ENCODE measurements at places on chromosomes 12 and 14.

- peak; percentile 31 for DNase-seq
Observed at GRCh38 chr12:12612358-12612757, 682 bp downstream of the CREBL2 start.

- no peak for DNase-seq
Observed at GRCh38 chr12:26245175-26245942, 50.0 kb downstream of the SSPN start.

DNA sequence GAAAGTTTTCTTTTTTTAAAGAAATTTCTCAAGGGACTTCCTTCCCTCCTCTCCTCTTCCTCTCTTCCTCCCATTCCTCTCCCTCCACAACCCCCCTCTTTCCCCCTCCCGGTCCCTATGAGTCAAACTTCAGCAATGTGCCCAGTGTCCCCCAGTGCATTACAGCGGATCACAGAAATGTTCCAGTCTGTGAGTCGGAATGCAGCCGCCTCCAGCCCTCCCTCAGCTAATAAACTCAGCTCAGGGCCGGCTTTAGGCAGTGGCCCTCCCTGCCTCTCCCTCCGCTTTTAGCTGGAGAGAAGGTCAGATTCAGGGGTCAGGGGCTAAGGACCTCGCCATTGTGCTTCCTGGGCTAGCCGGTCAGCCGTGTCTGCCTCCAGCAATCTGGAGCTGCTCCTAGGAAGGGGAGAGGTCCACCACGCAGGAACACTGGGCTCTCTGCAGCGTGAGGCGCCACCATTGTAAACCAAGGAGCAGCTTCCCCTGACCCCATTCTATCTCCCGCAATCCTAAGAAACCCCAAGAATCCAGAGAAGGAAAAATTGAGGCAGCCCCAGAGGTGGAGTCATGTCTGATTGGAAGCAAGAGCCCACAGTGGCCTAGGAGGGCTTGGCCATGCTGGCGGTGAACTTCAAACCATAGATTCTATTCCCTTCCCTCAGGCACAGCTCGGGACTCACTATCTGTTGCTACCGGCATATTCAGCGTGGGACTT is 1.1 kb upstream of the HDAC7 start:
- DNase-seq: no peak

- DNase-seq: no peak
Observed at GRCh38 chr14:63659726-63660125, 18.1 kb upstream of the WDR89 start.

DNA sequence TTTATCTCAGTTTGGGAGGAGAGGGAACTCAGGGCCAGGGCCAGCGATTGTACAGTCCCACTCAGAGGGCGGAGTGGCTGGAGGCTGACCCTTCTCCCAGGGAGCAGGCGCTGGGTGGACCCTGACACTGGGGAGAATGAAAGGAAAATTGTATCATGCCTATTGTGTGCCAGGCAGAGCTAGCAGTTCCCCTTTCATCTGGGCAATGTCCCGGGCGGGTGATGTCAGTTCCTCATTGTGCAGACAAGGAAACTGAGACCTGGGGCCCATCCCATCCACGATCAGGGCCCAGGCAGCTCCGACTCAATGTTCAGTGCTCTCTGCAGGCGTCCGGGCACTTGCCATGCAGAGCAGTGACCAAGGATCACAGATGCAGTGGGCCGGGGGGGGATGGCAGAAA is 101.9 kb upstream of the RTL1 start:
- no peak for DNase-seq

DNA sequence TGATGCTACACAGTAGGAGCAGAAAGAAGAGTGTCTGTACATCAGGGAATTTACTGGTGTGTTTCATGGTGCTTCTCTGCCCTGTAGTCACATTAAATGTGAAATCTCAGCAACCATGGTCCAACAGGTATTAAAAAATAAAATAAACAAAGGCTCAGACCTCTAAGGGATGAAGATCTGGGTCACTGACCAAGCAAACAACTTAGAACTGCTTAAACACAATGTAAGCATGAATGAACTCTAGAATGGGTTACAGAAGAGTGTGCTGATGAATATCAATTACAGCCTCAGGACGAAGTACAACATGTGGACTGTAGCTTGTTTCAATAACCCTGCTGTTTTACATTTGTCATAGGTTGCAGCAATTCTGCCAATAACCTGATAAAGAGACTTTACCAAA is 47.4 kb downstream of the SLC35F4 start:
- DNase-seq: no peak

GRCh38 chr12:94930216-94930654 is 73.3 kb downstream of the NDUFA12 start:
- no peak for DNase-seq

- DNase-seq: no peak
Observed at GRCh38 chr14:89004166-89004565, 179.7 kb downstream of the TTC8 start.

DNA sequence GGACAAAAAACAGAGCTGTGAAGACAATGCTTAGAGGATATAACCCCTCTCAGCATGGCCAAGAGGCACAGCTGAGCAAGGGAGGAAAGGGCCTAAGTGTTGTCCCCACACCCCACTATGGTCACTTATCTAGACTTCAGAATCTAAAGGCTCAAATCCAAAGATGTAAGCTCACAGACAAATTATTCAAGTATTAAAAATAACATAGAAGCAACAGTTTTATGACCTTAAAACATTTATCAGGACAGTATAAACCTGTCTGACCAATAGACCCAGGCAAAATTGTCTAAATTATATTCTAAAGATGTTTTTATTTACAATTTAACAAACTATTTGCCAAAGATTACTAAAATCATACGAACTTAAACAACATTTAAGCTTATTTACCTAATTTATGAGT is 28.1 kb upstream of the PRICKLE1 start:
- DNase-seq: no peak

DNA sequence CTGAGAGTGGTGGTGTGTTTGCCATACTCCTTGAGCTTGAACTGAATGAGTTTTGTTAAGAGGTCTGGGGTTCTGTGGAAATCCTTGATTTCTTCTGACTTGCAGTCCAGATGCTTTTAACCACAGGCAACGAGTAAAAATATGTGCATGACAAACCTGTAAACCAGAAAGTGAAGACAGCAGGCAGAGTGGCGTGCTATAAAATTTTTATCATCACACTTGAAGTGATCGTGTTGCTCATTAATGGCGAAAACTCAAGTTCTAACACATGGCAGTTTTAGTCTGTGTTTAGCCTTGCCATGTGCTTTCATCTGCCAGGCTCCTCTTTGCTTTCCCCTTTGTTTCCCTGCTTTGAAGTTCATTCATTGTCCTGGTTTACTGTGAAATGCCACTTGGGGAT is 28.0 kb downstream of the TXNRD1 start:
- DNase-seq: no peak

- DNase-seq: no peak
Observed at GRCh38 chr12:102800565-102800964, 116.5 kb downstream of the PAH start.
